NCI-H1417 (cell line): ENCODE measurements at places on chromosomes 3 and 15.

- peak; percentile 76 for DNase-seq
These were observed 300.0 kb upstream of the TPM1 start for GRCh38 chr15:62742409-62743171.

DNA sequence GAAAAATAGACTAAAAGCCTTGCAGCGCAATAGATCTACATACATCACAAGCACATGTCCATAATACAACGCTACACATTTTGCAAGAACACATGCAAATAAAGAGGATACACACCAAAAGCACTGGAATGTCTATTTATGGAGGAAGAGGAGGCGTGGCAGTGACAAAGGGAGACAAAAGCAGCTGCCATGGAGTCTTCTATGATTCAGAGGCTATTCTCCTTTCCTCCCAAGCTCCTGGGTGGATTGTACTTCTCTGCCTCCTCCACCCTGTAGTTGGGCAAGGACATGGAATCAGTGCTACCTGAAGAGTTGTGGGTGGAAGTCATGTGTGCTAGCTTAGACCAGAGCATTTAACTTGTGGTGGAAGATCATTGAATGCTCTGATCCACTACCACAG, 57.9 kb upstream of the ABHD2 start:
- no peak for DNase-seq

DNA sequence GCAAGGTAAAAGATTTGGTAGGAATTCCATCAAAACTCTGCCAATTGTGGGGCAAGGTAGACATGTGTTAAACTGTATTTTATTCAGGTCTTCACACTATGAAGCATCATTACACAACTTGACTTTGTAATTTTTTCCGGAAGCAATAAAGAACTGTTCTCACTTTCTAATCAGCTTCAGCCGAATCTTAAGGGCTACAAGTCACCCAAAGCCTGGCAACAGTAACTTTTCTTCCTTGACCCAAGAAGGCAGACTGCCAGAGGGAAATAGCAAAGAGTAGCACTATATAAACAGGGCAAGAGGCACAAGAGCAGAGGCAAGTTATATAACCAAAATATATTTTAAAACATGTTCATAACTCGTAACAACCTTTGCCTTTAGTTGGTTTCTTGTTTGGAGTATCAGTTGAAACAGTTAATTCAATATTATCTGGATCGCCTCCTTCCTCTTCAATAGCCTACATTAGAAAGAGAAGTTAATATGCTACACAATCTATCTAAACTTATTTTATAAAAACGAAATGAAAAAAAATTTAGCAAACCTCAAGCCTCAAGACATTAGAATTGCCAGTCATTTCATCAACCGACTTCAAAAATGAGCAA, 1.4 kb downstream of the SLTM start:
- peak; percentile 38 for DNase-seq

DNA sequence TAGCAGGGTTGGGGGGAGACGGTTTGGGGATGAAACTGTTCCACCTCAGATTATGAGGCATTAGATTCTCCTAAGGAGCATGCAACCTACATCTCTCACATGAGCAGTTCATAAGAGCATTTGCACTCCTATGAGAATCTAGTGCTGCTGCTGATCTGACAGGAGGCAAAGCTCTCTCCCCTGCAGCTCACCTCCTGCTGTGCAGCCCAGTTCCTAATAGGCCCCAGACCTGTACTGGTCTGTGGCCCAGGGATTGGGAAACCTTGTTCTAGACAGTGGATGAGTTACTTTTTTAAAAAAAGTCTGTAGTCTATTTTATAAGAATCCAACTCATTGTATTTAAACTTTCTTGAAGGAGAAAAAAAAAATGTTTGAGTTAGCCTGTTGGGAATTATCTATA, 100.0 kb downstream of the HHLA2 start:
- DNase-seq: no peak

DNA sequence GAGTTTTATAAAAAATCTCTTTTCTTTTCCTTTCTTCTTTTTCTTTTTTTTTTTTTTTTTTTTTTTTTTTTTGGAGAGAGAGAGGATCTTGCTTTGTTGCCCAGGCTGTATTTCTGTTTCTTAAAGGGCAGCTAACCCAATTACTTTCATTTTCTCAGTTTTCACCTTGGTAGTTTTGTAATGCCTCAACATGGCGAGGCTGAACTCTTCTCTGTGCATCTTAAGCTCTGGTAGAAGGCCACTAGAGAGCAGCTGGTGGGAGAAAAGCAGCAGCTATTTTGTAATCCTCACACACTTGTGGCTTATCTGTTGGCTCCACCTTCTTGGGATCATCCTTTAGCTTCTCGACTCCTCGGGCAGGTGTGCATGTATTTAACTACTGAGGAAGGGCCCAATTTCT, 152.2 kb upstream of the MEIS2 start:
- DNase-seq: no peak
